ENCODE measurements at places on chromosomes 1 and 21. TPM values are rescaled to one million over a fixed set of nuclear protein-coding genes. Genes with fewer than 3 reads are reported as not detected.

NOTCH2 gene
- 50.0 TPM for polyA plus RNA-seq

FABP3 gene
- polyA plus RNA-seq = 157 TPM

TMCC2 gene
- polyA plus RNA-seq = 10.8 TPM

TBX19 gene
- polyA plus RNA-seq = 1.9 TPM

BRINP3 gene
- 0.37 TPM for polyA plus RNA-seq

CR1L gene
- 0.67 TPM for polyA plus RNA-seq

APOBEC4 gene
- polyA plus RNA-seq = not detected

NEGR1 gene
- polyA plus RNA-seq = 32.1 TPM

TRAF3IP3 gene
- polyA plus RNA-seq = 2.5 TPM

TFB2M gene
- polyA plus RNA-seq = 13.6 TPM

GBP1 gene
- polyA plus RNA-seq = 8.6 TPM

SORT1 gene
- 28.4 TPM for polyA plus RNA-seq

ST6GALNAC5 gene
- 1.4 TPM for polyA plus RNA-seq

SPATA17 gene
- polyA plus RNA-seq = 3.5 TPM

PHGDH gene
- polyA plus RNA-seq = 74.9 TPM

JAK1 gene
- 54.9 TPM for polyA plus RNA-seq

ALX3 gene
- not detected for polyA plus RNA-seq

HLX gene
- polyA plus RNA-seq = 22.4 TPM
